ENCODE measurements at places on chromosomes 2 and 18.

DNA sequence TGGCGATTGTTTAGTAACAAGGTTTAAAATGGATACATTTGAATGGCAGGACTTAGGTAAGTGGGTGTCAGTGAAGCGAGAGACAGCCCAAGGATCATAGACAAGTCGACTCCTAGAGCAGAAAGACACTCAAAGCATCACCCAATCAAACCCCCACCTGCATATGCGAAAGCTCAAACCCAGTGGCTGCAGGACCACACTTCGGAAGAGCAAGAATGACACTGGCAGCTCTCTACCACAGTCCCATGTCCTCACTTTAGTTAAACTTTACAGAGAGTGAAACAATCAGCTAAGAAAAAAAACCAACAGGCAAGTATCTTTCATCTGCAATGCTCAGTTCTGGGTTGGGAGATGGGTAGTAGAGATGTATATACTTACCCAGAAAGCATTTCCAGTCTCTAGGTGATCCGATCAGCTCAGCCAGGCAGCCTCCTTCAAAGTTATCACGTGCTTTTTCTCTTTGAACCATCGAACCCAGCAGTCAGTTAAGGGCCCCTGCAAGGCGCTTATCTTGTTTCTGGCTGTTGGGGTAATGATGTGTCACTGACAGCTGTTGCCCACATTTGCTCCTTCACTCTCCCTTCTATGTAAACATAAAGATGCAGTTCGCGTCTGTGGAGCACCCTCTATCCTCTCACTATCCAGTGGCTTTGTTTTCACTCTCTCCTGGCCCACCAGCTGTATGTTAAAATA, 357.5 kb upstream of the ID2 start:
- no peak for DNase-seq

GRCh38 chr2:48482769-48483168, 47.2 kb upstream of the STON1 start:
- DNase-seq, result no peak

DNA sequence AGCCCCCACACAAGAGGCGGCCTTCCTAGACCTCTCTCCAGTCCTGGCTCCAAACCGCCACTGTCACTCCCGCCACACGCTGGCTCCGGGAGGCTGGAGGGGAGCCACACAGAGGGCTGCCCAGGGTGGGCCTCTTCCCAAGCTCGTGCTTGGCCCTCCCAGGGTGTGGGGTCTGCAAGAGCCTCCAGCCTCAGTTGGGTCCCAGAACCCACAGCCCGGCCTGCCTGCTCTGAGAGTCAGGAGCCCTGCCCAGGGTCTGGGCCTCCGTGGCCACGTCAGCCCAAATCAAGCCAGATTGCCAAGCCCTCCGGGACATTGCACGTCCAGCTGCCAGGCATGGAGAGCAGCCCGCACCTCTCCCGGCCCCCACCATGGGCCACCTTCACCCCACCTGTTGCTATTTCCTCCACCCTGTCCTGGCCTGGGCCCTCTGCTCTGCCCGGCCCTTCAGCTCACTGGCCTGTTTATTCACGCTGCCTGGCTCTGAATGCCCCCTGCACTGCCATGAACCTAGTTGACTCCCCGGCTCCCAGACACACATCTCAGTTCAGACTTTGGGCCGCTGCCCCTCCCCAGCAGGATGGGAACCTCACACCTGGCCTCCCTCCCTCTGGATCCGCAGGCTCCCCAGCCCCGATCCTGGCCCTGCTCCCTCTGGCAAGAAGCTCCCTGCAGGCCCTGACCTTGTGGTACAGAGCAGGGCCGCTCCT, 61.0 kb downstream of the BIN1 start:
- DNase-seq, result peak; percentile 74

GRCh38 chr18:57806978-57807285, 3.8 kb upstream of the ATP8B1 start:
- DNase-seq, result no peak

DNA sequence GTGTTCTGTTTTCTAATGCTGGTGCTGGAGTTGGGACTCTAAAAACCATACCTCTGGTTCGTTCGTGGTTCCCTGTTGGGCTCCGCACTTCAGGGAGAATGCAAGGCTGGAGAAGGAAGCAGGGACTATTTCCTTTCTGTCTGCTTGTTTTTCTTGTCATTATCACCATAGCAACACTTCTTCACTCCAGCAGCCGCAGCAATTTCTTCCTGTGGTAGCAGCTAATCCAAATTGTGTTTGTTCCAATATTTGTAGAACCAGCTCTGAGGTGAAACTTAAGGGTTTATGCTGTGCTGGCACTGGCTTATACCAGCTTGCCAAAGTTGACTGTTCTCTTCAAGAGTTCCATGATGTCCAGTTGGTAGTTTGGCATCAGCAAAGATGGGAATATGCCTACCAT, 301.4 kb upstream of the SYT4 start:
- peak; percentile 15 for DNase-seq

- no peak for DNase-seq
Measured at GRCh38 chr2:230668184-230668938, 44.3 kb upstream of the CAB39 start.

GRCh38 chr2:210007895-210008294, 5.5 kb downstream of the RPE start:
- DNase-seq, result no peak

DNA sequence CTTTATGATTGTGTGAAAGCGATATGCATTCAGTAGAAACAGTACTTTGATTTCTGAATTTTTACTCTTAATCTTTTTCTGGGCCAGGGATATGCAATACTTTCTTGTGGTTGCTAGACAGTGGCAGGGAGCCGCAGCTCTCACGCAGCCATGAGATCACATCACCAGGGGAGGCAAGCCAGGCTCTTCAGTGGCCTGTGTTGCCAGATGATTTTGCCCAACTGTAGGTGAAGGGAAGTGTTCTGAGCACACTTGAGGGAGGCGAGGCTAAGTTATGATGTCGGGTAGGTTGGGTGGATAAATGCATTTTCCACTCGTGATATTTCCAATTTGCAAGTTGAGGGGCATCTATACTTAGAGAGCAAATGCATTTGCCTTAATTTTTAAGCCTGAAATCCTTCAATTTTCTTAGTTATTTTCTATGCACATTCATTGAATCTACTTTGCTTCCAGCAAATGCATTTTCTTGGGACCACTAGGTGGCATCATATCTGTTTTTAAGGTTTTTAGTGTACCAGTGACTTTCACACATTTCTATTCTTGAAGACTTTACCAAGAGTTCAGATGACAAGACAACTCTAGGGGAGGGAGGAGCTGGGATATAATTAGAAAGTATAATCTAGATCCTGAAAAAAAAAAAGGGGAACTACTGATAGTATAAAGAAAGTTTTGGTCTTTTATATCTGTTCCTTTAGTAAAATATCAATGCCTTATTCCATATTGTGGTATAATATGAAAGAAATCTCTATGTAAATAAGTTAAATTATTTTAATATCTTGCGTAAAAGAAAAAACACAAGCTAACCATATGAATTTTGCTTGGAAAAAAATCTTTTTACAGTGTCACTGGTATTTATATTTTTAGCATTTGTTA, 643.3 kb downstream of the SOCS6 start:
- DNase-seq, result no peak

DNA sequence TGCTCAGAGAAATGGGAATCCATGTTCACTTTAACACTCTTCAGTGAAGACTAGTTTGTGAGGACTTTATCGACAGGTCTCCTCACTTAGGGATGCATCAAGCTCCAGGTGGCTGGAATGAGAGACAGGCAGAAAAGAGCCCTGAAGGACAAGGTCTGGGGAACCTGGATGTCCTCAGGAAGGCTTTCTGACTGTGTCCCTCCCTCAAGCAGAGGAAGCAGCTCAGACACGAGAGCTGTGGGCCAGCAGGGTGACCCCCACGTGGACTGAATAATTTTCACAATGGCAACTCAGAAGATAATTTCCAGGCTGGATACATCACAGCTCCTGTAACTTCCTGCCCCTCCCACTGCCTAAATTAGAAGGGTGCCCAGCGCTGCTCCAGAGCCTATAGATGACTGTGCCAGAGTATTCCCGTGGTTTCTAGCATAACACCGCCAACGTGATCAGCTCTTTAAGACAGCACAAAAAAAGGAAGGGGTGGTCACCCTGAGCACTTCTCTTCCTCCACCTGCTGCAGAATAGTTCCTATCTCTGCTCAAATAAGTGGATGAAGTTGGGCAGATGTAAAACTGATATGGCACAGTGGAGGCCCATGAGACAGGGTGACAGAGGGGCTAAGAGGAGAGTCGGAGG, 25.7 kb upstream of the NCK2 start:
- no peak for DNase-seq

- peak; percentile 91 for DNase-seq
Measured at GRCh38 chr18:24271381-24272228, 126.0 kb downstream of the OSBPL1A start.

DNA sequence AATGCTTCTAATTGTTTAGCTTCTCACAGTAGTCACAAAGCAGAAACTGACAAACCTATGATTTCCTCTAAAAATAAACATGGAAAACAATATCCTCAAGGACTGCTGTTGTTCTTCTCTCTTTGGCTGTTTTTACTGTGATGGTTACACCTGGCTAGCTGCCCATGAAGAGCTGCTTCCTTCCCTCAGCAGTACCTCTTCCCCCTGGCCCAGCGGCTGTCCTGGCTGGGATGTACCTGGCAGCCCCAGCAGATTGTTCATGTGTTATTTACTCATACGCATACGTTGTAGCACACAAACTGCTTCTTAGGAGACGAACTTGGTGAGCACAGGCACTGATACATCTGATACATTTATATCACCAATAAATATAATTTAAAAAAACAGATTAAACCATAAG, 27.4 kb downstream of the NEMP2 start:
- no peak for DNase-seq

DNA sequence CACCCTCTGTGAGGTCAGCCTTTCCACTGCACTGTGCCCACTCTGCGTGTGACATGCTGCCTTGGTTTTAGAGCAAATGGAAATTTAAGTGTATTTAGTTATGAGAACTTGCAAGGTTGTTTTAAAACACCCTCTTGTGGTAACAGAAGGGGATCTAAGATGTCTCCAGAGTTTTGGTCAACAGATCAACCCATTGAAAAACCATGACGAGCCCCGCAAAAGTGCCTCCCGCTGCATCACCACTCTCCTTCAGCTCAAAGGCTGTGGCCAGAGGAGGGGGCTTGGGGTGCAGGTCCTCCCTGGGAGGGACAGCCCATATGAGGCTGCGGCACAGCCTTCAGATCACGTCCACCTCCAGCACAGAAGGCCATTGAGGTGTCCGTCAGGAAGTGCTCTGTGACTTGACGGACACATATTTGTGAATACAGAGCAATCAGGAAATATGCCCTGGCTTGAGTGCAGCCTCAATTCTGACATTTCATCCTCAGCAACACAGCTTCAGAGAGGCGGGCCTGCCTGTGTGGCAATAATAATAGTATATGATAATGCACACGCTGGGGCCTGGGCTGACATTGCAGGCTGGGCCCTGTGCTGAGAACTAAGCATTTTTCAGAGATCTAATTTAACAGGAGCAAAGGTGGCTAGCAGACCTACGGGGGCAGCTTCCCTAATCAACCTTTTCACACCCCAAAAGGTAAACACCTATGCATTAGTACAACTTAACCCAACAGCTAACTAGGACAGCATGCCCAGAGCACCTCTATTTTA, 213.9 kb downstream of the ANAPC1 start:
- DNase-seq, result no peak

- DNase-seq, result no peak
Measured at GRCh38 chr2:198106621-198107385, 302.4 kb downstream of the PLCL1 start.

DNA sequence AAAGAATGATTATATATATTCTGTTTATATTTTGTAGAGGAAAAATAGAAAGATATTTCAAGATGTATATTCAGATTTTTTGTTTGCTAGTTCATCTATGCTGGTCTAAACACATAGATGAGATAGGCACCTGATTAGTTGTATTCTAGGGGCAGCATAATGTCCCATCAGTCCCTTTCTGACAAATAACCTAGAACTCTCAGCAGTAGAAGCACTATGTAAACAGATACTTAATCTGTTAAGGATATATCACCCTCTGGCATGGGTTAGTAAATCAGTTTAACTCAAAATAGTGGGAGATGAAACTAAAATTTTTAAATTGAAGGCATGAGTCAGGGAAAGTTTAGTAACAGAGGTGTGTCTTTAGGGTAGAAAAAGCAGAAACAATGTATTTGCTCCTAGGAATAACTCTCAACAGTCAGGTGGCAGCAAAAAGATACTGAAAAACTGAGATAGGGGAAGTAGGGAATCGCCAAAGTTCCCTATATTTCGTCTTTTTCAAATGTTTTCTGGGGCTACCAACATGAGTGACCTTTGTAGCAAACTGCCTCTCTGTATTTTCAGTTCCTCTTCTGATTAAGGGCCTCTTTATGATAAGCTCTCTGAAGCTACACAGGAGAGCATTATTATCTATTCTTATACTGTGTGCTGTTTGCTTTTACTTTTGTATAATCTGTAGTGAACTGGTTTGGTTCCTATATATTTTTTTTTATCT, 5.7 kb downstream of the PPP1R1C start:
- DNase-seq, result no peak

GRCh38 chr2:142857256-142858164, 20.0 kb upstream of the KYNU start:
- DNase-seq, result no peak

GRCh38 chr2:20585710-20586594, 64.9 kb downstream of the HS1BP3 start:
- DNase-seq, result peak; percentile 46

DNA sequence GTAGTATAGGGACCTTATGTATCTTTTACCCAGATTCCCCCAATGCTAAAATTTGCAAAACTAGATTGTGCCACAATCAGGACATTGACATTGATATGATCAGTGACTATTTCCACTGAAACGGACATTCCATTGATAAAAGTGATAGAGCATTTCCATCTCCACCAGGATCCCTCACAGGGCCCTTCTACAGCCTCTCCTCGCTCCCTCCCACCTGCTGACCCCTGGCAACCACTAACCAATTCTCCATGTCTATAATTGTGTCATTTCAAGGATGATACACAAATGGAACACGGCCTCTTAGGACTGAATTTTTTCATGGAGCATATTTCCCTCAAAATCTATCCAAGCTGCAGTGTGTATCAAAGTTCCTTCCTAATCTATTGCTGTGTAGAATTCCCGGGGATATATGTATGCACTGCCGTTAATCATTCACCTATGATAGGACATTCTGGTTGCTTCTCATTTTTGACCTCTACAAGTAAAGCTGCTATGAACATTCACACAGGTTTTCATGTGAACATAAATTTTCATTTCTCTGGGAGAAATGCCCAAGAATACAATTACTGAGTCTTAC, 67.3 kb downstream of the UXS1 start:
- DNase-seq, result no peak

- DNase-seq, result no peak
Measured at GRCh38 chr2:18117592-18117991, 239.1 kb downstream of the KCNS3 start.
